ENCODE measurements at places on chromosomes 3 and 15.
A peak's percentile ranks its signal among the peaks of the same experiment; 100 is the strongest.

GRCh38 chr15:88012233-88012632, 244.3 kb downstream of the NTRK3 start:
- DNase-seq = no peak

- DNase-seq = no peak
Observed at GRCh38 chr3:83877910-83878309, 1080.9 kb upstream of the CADM2 start.

- DNase-seq = no peak
Observed at GRCh38 chr3:26091096-26091495, 301.2 kb downstream of the OXSM start.

DNA sequence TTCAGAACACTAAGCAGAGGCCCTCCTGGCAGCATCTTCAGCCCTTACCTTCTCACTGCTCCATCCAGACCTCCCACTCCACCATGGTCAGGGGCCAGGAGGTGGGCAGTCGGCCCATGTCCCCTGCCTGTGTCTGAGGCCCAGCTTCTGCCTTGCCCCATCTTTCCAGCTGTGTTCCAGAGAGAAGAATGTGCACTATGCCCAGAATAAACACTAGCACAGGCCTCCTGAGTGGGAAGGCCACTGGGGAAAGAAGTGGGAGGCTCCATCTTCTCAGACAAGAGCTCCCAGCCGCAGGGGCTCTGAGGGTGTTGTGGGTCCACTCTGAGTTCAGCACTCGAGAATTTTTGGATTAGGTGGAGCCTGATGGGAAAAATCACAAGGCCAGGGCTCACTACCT, 44.5 kb downstream of the ADCY5 start:
- DNase-seq = no peak

DNA sequence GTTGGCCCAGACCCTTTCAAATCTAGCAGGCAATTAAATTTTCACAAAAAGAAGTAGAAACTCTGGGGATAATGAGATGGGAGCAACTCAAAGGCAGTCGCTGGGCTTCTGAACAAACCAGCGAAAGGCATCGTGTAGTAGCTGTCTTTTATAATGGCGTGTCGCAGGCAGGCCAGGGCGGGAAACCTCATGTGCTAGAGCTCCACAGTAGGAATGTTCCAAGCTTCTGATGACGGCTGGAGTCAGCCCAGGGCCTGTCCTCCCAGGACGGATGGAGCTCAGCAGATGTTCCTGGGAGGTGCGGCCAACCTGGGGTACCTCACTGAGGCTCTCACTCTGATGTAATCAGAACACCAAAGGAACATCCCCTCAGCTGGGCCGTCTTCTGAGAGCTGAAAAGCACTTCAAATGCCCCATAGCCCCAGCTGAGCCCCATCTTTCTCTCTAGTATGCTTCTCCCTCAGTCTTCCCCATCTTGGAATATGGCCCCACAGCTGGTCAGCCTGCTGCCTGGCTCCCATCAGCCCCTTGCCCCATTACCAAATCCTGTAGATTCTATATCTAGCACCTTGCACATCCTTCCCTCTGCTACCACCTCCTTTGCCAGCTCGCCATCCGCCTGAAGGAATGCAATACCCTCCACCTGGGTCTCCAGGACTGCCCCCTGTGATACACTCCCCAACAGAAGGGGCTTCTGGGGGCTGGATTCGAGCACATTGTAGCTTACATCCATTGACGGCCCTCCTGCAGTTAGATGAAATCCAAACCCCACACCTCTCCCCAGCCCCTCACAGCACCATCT, 54.9 kb upstream of the ATP2B2 start:
- no peak for DNase-seq

DNA sequence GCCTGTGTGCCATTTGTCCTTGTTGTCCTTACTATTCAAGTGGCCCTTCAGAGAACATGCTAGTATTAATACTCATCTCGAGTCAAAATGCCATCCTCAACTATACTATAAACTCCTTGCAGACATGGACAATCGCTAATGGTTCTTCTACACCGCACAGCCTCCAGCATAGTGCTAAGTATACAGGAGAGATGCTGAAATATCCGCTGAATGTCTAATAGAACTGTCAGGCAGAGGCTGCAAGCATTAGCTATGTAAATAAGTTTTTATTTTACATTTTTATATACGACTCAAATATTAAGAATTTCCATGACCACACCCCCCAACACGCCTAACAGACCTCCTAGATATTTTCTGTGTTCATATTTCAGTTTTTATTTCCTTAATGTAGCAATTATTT, 39.4 kb downstream of the AAGAB start:
- DNase-seq = no peak

DNA sequence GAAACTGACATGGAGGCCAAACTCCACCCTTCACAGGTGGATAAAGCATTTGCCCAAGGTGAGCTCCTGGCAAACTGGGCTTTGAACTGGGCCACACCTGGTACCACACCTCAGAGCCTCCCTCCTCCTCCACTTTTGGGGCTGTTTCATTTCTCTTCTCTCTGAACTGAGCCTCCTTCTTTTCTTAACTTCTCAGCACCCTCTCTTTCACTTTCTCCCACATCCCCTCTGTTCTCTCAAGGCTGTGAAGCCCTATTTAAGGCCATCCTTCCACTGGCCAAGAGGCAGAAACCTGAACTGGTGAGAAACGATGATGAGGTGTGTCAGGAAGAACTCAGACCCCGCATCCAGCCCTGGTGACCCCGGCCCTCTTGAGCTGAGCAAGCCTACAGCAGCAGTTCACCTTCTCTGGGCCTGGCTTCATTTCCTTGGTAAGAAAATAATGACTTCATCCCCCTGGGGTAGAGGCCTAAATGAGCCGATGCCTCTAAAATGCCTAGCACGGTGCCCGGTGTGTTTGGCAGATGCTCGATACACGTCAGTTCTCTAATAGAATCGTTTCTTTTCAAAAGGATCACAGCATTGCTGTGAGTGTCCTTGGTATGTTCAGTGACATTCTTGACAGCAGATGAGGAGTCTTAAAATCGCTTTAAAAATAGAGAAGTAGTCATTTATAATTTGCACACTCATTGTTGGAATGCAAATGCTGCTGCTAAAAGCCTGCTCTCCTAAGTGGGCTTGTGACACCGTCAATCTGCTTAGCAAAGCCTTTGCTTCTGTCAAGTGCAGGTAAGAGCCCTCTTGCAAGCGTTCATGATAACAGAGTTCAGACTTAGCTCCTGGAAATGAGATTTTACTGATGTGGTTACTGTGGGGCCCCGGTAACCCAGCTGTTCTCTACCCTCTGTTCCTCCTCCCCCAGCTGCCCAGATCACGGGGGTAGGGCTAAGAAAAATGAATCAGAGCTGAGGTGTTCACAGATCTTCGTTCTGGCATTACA, 97.7 kb upstream of the ATP2B2 start:
- no peak for DNase-seq

- DNase-seq = no peak
Observed at GRCh38 chr15:40155270-40155910, 5.5 kb upstream of the BUB1B start.

GRCh38 chr3:111210003-111210711, 138.5 kb downstream of the NECTIN3 start:
- DNase-seq = no peak

DNA sequence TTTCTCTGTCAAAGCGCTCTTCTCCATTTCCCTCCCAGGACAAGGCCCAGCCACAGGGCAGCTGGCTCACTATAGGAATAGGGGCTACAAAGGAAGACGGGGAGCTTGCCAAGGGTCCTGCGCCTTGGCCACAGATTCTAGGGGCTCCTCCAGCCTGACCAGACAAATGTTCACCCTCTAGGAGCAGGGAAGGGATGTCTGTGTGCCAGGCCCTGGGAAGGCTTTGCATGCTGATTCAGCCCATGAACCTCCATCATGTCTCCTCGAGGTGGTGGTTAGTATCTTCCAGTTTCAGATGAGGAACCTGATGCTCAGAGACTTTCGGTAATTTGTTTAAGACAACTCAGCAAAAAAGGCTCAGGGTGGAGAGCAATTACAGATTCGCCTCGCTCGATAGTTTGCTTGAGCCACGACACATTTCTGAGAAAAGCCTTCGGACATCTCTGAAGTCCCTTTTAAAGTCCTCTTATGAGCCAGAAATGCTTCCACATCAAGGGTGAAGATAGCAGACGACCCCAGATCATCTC, 110.0 kb downstream of the XXYLT1 start:
- DNase-seq = no peak

GRCh38 chr15:74311734-74312444, 55.6 kb downstream of the CYP11A1 start:
- no peak for DNase-seq

DNA sequence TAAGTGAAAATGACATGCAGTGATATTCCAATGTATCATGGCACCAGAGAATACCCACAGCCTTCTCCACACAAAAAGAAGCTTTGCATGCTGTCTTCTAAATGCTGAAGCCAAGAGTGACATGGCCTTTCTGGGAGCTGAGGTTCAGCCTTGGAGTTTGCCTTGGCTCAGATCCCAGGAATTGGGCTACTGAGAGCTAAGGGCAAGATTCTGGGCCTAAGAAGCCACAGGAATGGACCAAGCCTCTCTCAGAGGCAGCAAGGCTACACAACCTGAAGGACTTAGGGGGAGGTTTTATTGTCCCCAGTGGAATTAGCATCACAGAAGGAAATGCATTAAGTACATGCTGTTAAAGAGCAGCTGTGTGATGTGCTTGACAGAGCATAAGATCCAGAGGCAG, 1078.5 kb downstream of the TUSC7 start:
- DNase-seq = peak; percentile 52

- DNase-seq = no peak
Observed at GRCh38 chr15:67969892-67970291, 84.2 kb upstream of the PIAS1 start.

DNA sequence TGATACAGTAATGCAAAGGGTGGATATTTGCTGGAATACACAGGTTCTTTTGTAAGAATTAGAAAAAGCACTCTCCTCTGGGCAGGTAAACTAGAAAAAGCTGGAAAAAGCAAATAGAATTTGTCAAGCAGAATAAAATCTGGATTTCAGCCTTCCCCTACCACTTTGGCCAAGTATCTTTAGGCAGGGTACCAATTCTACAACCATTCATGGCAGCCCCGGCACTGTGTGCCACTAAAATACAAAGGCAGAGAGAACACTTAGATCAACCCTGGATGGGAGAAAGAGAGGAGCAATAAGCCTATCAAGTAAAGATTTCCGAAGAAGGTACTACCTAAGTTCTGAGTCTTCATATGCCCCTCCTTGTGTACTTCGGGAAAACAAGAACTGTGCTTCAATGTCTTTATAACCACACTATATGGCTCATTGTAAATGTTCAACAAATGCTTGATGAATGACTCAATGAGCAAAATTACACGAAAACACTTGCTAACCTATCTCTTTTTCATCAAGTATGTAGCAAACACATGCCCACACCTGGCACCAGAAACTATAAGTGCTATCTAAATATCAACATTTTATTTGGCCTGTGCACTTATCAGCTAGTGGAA, 20.8 kb downstream of the STAG1 start:
- no peak for DNase-seq

DNA sequence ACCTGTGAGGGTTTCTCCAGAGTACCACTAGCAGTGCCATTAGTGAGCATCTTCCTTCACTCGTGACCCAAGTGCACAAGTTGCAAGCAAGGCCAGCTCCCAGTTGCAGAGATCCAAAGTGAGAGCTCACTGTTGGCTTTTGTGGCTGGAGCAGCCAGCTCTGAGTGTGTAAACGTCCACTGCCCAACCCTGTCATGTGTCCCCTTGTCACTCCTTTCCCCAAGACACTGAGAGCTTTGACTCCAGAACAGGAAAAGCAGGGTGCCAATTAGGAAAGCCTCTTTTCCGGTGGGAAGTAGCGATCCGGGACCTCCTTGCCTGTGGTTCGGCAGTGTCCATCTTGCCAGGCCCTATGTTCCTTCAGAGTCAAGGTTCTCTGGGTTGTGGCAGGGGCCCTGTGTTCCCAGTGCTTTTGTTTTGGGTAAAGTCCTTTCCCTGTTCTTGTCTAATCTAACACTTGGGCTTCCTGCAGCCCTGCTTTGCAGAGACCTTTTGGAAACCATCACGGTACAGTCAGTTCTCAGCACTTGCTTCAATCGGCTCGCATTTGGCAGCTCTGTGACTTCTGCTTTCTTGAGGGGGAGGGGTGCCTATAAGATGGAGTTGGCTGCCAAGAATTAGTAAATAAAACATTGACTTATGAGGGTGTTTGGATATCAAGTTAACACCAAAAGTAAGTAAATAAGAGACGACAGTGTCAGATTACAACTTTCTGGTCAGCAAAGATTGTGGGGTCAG, 90.5 kb downstream of the DNASE1L3 start:
- no peak for DNase-seq

DNA sequence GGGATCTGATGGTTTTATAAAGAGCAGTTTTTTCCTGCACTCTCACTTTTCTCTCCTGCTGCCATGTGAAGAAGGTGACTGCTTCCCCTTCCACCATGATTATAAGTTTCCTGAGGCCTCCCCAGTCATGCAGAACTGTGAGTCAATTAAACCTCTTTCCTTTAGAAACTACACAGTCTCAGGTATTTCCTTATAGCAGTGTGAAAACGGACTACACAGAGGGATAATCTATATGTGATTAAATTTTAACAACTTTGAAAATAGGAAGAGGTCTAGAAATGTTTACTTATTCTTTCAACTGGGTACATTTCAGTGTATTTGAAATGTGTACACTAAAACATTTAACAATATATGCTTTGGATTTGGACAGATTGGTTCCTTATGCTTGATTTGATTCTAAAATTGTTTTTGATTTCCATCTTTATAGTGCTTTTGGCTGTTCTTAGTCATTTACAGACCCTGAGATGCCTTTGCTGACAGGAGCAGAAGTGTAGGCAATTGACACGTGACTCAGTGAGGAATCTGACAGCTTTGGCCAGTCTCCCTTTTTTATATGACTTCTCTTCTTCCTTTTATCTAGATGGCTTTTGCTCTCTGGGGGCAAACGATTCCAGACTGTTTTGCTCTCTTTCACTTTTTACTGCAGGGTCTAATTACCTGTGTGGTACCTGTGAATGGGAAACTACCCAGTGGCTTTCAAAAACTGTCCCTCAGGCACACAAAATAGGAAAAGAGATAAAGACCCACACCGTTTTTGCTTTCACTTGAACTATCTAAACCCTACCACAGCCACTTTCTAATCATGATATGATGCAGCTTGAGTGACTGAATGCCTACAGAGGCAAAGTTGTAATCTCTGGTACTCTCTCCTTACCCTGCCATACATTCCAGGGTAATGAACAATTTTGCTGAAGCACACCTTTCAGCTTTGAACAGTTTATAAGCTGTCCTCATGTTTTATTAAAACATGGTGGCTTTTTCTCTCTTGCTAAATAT, 422.6 kb downstream of the ROBO1 start:
- no peak for DNase-seq

GRCh38 chr3:187188931-187189330, 8.4 kb upstream of the RTP1 start:
- DNase-seq = no peak

GRCh38 chr3:65583188-65583587, 455.5 kb downstream of the MAGI1 start:
- no peak for DNase-seq

- no peak for DNase-seq
Observed at GRCh38 chr3:179460260-179460659, 9.0 kb upstream of the GNB4 start.

GRCh38 chr3:188695241-188695640, 476.5 kb upstream of the TPRG1 start:
- DNase-seq = no peak
